Upper lobe of right lung (tissue), 1 donor: ENCODE measurements at places on chromosomes 4 and X. TPM values are rescaled to one million over a fixed set of nuclear protein-coding genes. Genes with fewer than 3 reads are reported as not detected.
A peak's percentile ranks its signal among the peaks of the same experiment; 100 is the strongest.

GRCh38 chr4:188627892-188628291 is 488.7 kb downstream of the TRIML1 start:
- DNase-seq: no peak
- H3K27me3 ChIP-seq: no peaks in the 10 kb centered on the region
- no peak overlapping the region for H3K4me3 ChIP-seq
- H3K4me1 ChIP-seq: no peaks in the 10 kb centered on the region
- H3K27ac ChIP-seq: no peak overlapping the region
- H3K36me3 ChIP-seq: no peaks in the 10 kb centered on the region

DNA sequence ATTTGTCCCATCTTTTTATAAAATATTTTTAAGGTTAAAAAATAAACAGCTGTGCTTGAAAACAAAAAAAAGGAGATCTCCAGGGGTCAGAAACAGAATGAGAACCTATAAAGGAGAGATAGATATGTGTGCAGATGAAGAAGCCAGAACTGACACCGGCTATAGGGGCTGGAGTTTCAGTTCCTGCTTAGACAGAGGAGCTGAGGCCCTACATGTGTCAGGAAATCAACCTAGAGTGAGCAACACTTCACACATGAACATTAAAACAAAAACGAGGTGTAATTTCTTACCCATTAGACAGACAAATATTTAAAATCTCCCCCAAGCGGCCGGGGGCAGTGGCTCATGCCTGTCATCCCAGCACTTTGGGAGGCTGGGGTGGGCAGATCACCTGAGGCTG is 17.8 kb upstream of the HUWE1 start:
- H3K4me3 ChIP-seq: no peak overlapping the region
- H3K27me3 ChIP-seq: no peaks in the 10 kb centered on the region
- H3K27ac ChIP-seq: no peak overlapping the region
- DNase-seq: no peak

DNA sequence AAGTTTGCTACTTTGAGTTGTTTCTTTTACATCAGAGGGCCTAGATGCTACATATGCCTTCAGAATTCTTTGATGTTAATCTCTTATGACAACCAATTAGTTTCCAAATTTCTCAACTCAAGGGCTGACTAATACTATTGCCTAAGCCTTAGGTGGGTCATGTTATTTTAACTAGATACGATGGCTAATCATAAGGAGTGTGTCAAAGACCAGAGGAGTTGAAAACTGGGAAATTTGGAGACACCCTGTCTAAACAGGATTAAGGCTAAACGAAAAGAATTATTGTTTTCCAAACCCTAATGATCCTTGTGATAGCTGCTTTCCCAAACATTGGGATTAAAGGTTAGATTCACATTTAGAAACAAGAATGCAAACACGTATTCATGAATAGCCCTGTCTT is 228.5 kb downstream of the PCDH7 start:
- H3K4me1 ChIP-seq: no peaks in the 10 kb centered on the region
- no peaks in the 10 kb centered on the region for H3K36me3 ChIP-seq
- no peaks in the 10 kb centered on the region for H3K27me3 ChIP-seq
- DNase-seq: no peak
- H3K4me3 ChIP-seq: no peak overlapping the region

- H3K4me1 ChIP-seq: no peaks in the 10 kb centered on the region
- no peak for DNase-seq
- no peak overlapping the region for H3K27ac ChIP-seq
- H3K36me3 ChIP-seq: no peaks in the 10 kb centered on the region
- no peak overlapping the region for H3K4me3 ChIP-seq
Observed at GRCh38 chrX:20441123-20441522, 174.4 kb upstream of the RPS6KA3 start.

DNA sequence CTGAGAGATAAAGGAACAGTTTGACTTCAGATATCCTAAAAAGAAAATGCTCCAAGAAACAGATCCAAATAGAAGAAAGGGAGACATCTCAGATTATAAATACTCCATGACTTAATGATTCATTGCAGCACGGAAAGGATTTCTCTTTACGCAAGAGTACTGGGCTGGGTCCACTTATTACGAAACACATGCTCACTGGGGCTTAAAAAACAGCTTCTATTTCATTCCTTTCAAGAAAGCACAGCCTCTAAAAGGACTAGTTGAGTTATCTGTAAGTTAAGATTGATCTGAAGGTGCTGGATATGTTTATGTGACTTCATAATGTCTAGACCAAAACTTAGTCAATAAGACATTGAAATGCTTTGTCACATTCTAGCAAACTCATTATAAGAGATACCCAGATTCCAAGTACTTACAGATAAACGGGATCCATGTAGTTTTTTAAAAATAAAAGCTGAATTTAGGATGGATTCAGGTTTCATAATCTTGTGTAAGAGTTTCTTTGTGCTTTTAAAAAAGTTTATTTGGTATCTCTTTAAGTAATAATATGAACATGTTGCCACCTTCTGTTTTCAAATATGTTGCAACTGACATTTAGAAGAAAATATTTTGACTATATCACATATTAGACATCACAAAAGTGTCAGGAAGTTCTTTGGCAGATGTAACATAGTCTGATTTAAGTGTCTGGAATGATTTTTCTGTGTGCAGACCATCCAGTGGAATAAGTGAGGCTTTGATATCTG is 109.5 kb upstream of the MYOZ2 start:
- no peak for DNase-seq
- H3K27me3 ChIP-seq: no peaks in the 10 kb centered on the region
- peak overlapping the region; percentile 86 for H3K27ac ChIP-seq

DNA sequence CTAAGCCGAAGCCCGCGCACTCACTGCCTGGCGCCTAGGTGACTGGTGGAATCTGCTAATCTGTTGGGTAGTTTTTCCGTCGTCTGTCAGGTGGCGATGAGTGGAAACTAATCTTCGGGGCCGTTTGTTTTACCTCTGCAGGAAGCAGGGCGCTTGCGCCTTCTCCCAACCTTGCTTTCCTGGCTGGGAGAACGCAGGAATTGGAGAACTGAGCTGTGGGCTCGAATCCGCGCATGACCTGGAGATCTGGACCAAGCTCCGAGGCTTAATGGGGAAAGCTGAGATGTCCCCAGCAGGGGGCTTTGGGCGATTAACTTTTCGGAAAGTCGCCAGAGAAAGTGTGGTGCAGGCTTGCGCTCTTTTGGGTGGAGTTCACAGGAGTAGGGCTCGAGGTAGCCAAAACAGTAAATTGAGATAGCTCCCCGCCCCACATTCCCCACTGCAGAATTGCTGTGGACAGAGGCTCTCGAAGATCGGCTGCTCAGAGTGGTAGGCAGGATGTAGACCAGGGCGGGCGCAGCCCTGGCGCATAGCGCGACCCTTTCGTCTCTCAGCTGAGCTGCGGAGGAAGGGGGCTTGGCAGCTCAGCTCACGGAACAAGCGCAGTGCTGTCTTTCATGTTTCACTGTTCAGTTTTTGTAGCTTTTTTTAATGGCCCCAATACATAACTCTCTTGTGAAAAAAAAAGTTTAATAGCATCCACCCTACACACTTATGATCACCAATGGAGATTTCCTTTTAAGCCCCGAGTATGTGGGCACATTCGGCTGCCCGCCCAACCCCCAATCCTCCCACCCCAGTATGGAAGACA is 2.7 kb upstream of the FGF5 start:
- peaks cover 15% of the 10 kb centered on the region for H3K4me1 ChIP-seq
- peaks cover 62% of the 10 kb centered on the region for H3K27me3 ChIP-seq
- H3K36me3 ChIP-seq: no peaks in the 10 kb centered on the region

DNA sequence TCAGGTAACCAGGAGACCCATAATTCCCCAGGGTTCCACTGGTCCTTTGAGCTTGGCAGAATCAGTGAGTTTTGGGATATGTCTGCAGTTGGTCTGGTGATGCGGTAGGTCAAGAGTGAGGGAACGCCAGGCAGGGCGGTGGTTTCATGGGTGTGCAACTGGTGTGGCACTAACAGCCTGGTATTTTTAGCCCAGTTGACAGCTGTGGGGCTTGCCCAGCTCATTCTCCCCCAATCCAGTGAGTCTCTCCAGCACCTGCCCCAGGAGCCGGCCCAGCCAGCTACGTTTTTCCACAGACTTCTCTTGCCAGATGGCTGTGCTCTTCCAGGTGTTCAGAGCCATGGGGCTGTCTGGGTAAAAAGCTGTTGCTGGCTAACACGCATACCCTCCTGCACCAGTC is 1019.9 kb downstream of the CCSER1 start:
- no peak overlapping the region for H3K4me3 ChIP-seq
- no peak overlapping the region for H3K27ac ChIP-seq
- no peak for DNase-seq
- no peaks in the 10 kb centered on the region for H3K27me3 ChIP-seq
- H3K4me1 ChIP-seq: no peaks in the 10 kb centered on the region

- no peak for DNase-seq
- no peak overlapping the region for H3K4me3 ChIP-seq
- no peaks in the 10 kb centered on the region for H3K36me3 ChIP-seq
- no peak overlapping the region for H3K27ac ChIP-seq
- no peaks in the 10 kb centered on the region for H3K27me3 ChIP-seq
- H3K4me1 ChIP-seq: no peaks in the 10 kb centered on the region
Observed at GRCh38 chrX:43978226-43978625, 5.0 kb upstream of the NDP start.

TMEM165 gene
- 141 TPM for total RNA-seq

FNIP2 gene
- 98.4 TPM for total RNA-seq
